ENCODE measurements at places on chromosomes 1 and 21. TPM values are rescaled to one million over a fixed set of nuclear protein-coding genes. Genes with fewer than 3 reads are reported as not detected.

DNA sequence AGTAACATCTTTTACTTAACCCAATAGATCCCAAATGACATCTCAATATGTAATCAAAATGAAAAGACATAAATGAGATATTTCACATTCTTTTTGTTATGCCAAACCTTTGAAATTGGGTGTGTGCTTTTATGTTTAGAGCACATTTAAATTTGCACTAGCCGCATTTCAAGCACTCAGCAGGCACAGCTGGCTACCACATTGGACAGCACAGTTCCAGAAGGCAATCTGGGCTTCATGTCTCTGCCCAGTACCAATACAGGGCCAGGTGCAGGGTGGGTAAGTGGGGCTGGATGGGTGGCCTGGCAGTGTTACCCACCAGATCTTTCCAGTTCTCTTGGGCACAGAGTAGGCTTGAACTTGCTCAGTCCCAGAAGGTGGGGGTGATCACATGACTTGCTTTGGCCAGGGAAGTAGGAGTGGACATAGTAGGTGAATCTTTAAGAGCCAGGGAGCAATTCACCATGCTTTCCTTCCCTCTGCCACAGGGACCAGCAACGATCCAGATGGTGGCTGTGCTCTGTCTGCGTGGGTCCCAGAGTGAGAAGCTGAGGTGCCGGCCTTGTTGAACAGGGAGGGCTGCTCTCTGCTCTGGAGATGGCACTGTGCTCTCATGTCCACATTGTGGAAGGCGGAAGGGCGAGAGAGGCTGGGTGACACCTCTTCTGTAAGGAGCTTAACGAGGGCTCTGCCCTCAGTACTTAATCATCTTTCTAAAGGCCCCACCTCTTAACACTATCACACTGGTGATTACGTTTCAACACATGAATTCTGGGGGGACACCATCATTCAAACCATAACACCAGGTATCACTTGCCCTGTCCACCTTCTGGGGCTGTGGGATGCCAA, 261.4 kb downstream of the GRIK3 start:
- no peak for DNase-seq
- H3K36me3 ChIP-seq = no peaks in the 10 kb centered on the region
- no peaks in the 10 kb centered on the region for H3K4me1 ChIP-seq
- H3K27ac ChIP-seq = no peak overlapping the region

DNA sequence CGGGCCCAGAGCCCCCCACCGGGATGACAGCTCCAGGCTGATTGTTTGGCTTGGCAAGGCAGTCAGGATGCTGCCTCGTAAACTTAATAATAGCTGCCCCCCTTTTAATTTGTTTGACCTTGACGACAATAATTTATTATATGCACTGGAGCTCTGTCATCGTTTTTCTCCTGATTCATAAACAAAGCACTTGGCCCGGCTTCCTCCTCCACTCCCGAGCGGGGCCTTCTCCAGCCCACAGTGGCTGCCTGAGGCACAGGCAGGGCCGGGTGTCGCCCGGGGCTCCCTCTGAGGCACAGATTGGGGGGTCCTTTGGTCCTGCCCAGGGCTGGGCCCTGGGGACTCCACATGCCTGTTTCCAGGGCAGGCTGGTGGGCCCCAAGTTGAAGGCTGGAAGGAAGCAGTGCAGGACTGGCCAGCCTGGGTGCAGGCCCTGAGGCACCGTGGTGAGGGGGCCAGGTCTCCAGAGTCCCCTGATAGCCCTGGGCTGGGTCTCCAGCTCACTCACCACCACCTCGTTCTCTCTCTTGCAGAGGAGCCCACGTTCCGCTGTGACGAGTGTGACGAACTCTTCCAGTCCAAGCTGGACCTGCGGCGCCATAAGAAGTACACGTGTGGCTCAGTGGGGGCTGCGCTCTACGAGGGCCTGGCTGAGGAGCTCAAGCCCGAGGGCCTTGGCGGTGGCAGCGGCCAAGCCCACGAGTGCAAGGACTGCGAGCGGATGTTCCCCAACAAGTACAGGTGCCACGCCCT, 52.0 kb upstream of the ARHGEF16 start:
- no peak overlapping the region for H3K4me3 ChIP-seq
- no peak for DNase-seq
- no peak overlapping the region for H3K27ac ChIP-seq
- no peaks in the 10 kb centered on the region for H3K36me3 ChIP-seq
- H3K4me1 ChIP-seq = peaks cover 6% of the 10 kb centered on the region

DNA sequence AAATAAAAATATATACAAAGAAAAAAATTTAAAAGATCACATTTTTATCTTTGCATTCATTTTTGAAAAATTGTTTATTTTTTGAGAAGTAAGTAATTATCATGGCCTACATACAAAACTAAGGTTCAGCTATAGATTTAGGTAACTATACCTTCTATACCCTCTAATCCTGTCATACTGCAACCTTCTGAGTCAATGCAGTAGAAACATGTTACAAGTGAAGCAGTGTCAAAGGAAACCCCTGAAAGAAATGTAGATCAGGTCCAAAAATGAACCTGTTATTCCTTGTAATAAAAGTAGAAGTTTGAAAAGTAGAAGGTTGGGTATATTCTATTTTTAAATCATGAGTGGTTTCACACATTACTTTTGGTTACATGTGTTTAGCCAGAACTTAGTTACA, 51.3 kb downstream of the PTGS2 start:
- no peaks in the 10 kb centered on the region for H3K4me1 ChIP-seq
- H3K27me3 ChIP-seq = no peaks in the 10 kb centered on the region
- no peaks in the 10 kb centered on the region for H3K36me3 ChIP-seq
- no peak overlapping the region for H3K27ac ChIP-seq

DNA sequence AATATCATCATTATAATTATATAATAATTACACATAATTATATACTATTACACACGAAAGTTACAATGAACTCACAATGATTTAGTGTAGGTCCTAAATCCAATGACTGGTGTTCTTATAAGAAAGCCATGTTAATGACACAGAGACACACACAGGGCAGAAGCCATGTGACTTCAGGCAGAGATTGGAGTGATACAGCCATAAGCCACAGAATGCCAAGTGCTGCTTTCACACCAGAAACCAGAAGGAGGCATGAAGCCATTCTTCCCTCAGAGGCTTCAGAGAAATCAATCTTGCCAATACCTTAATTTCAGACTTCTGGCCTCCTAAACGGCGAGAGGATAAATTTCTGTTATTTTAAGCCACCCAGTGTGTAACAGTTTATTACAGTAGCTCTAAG, 147.4 kb upstream of the KRTAP19-8 start:
- no peak overlapping the region for H3K4me3 ChIP-seq
- H3K27ac ChIP-seq = no peak overlapping the region
- no peaks in the 10 kb centered on the region for H3K4me1 ChIP-seq
- H3K36me3 ChIP-seq = no peaks in the 10 kb centered on the region
- H3K27me3 ChIP-seq = no peaks in the 10 kb centered on the region

DNA sequence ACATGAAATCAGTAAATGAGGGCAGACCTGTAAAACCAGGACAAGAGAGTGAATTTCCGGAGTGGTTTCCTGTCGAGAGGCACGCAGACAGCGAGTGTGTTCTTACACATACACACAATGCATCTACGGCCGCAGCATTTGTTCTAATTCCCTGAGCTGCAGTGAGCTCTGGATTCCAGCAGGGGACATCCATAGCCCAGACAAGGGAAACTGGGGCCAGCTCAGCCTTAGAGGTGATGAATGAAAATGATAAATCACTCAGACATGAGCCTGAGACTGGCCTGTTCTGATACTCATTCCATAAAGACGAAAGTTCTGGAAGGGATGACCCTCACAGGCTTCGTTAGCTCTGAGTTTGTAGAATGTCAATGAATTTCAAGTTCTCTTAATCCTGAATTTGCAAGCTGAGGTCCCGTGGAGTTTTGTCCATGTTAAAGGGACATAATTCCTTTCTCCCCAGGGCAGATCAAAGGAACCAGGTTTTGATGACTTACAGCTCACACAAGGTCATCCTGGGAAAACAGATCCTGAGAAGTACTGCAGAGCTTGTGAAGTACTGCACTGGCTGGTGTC, 207.9 kb upstream of the C1orf87 start:
- no peak overlapping the region for H3K4me3 ChIP-seq
- no peaks in the 10 kb centered on the region for H3K27me3 ChIP-seq
- no peaks in the 10 kb centered on the region for H3K36me3 ChIP-seq
- no peak for DNase-seq
- H3K27ac ChIP-seq = no peak overlapping the region
- H3K4me1 ChIP-seq = no peaks in the 10 kb centered on the region

- H3K4me1 ChIP-seq = peaks cover 4% of the 10 kb centered on the region
- H3K27ac ChIP-seq = no peak overlapping the region
- DNase-seq = no peak
- no peaks in the 10 kb centered on the region for H3K36me3 ChIP-seq
- H3K27me3 ChIP-seq = no peaks in the 10 kb centered on the region
- no peak overlapping the region for H3K4me3 ChIP-seq
Observed at GRCh38 chr21:32253215-32253641, 25.6 kb downstream of the MIS18A start.

- H3K4me3 ChIP-seq = no peak overlapping the region
- no peak overlapping the region for H3K27ac ChIP-seq
- no peak for DNase-seq
Observed at GRCh38 chr1:113857776-113858175, 13.7 kb downstream of the PTPN22 start.

- DNase-seq = no peak
- H3K27me3 ChIP-seq = no peaks in the 10 kb centered on the region
- peaks cover 16% of the 10 kb centered on the region for H3K36me3 ChIP-seq
- no peak overlapping the region for H3K27ac ChIP-seq
Observed at GRCh38 chr21:44064852-44065403, 42.3 kb upstream of the PWP2 start.

DNA sequence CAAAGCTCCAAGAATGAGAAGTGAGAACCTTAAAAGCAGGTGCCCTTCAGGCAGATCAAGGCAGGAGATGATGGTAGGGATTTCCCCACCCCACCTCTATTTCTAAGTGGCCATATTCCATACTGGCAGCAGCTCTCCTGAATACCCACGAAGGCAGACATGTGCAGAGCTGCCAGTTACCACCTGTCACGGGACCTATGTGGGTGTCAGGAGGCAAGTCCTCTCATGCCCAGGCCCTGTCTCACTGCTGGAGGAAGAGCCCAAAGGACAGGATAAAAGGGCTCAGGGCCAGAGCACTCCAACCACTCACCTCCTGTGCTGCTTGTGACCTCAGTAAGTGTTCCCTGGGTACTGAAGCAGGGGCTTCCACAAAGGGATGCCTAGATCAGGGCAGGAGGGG, 721 bp upstream of the LCE1B start:
- H3K4me1 ChIP-seq = no peaks in the 10 kb centered on the region
- no peak overlapping the region for H3K4me3 ChIP-seq

DNA sequence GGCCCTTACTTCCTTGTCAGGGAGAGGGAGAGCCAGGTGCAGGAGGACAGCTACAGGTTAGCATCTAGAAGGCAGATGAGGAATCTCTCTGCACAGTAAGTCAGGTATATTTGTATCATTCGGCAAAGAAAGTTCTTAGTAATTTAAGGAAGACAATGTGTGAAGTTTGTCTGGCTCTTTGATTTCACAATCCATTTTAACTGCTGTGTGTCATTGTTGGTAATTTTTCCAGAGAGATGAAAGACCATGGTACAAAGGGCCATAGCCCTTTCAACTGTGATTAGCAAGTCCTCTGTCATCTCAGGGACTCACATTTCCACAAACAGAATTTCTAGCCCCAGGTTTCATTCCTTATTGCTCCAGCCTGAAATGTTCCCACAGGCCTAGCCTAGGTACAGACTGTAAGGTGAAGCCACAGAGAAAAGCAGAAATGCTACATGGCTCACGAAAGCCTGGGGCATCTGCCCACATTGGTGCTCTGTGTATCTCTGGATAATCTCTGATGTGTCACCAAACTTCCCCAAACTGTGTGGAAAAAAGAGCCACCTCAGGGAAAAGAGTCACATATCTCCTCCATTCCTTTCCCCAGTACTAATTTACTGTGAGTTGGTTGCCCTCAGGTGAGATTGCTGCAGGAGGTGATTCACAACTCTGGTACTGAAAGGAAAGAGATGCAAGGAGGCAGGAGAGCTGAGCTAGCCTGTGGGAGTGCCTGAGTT, 70.6 kb downstream of the SYT6 start:
- no peak for DNase-seq
- no peaks in the 10 kb centered on the region for H3K36me3 ChIP-seq
- peaks cover 3% of the 10 kb centered on the region for H3K4me1 ChIP-seq
- no peaks in the 10 kb centered on the region for H3K27me3 ChIP-seq
- no peak overlapping the region for H3K27ac ChIP-seq

DNA sequence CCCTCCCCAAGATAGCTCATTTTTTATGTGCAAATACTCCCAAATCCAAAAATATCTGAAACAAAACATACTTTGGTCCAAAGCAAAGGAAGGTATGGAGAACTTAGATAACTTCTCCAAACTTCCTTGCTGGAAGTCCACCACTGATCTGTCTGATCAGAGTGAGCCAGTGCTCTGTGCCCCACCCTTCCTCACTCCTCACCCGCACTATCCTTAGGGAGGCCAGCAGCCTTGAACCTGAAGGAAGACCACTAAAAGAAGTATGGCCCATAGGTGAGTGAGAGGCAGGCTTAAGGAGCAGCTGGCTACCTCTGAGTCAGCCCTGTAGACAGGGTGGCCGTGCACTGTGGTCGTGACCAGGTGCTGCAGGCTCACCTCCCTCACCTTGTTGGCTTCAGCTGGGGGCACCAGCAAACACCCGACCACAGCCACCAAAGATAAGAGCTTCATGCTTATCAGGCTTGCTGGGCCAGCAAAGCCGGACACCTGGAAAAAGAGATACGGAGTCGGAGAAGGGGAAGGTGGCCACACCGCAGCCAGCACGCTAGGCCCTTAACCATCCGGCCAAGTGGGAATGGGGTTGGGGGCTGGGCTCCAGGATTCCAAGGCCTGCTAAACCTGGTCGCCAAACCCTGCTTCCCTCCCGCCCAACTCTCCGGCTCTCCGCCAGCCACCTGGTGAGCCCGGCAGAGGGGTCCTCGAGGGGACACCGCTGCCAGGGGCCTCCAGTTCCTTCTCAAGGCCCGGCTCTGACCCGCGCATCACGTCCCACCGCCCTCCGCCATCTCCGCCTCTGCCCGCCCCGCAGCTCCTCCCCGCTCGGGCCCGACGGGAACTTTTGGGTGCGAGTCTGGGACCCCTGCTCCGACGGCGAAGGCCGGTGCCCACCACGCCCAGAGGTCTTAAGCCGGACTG, 543 bp downstream of the TMEM9 start:
- H3K36me3 ChIP-seq = peaks cover 35% of the 10 kb centered on the region
- H3K4me1 ChIP-seq = peaks cover 13% of the 10 kb centered on the region
- H3K27me3 ChIP-seq = no peaks in the 10 kb centered on the region

DNA sequence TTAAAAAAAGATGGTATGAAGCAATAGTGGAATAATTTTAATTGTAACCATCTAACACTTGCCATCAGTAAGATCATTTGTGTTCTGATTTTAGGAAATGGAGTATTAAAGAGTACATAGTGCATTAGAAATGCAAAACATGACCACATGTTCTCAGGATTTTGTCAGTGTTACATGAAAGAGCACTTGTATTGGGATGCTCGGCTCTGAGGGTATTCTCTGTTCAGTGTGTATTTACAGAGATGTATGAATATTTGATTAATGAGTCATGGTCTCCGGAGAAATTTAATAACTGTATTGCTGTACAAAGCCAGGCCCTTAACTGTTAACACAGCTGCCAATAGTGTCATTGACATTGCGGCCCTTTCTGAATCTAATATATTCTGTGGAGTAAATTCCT, 91.7 kb downstream of the ATG4C start:
- no peaks in the 10 kb centered on the region for H3K27me3 ChIP-seq
- H3K27ac ChIP-seq = no peak overlapping the region
- no peaks in the 10 kb centered on the region for H3K36me3 ChIP-seq

Gene GNB1
- 54.3 TPM for total RNA-seq

Gene MYBPH
- total RNA-seq = not detected

Gene KCNJ6
- total RNA-seq = not detected

Gene NTMT2
- not detected for total RNA-seq

Gene HRNR
- total RNA-seq = 0.18 TPM

Gene CYP4B1
- total RNA-seq = 91.7 TPM

Gene TDRD5
- 0.18 TPM for total RNA-seq

All from esophagus squamous epithelium (tissue), 5 donors.